ENCODE measurements at places on chromosomes 3 and 15. TPM values are rescaled to one million over a fixed set of nuclear protein-coding genes. Genes with fewer than 3 reads are reported as not detected.

The SERPINI2 gene
- total RNA-seq = not detected

GRCh38 chr3:164320962-164321361, 757.3 kb downstream of the SI start:
- no peak for DNase-seq

The ZNF501 gene
- total RNA-seq = 5.4 TPM

DNA sequence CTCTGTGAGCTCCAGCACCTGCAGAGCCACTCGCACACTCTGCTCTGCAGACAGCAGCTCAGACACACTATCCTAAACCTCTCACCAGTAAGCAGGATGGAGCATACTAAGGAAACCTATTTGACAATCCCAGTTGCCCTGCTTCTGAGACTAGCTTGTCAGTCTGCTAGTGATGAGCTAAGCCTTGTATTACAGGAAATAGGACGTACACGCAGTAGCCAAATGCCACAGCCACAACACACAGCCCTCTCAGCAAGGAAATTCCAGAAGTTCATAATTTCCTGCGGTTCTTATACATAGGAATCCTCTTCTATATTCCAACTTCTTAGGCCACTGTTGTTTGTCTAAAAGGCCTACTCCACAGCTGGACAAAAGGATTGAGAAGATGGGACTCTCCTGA, 74.5 kb downstream of the MYLK start:
- DNase-seq = no peak

The AGBL1 gene
- not detected for total RNA-seq

All from Right ventricle myocardium inferior (tissue), 1 donor.